NCI-H187 (cell line): ENCODE measurements at places on chromosomes 3 and 15.

DNA sequence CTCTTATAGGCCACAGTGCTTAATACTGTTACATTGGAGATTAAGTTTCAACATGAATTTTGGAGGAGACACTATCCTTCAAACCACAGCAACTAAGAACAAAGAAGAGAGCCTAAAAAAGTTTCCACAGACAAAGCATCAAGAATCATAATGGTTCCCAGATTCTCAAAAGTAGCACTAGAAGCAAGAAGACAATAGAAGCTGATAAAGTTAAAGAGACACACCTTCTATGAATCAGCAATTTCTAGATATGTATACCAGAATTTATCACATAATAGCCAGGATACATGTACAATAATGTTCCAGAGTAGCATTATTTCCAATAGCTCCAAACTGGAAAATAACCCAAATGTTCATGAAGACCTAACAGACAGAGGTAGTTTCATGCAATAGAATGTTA lies 12.2 kb downstream of the NKIRAS1 start:
- DNase-seq, result no peak

DNA sequence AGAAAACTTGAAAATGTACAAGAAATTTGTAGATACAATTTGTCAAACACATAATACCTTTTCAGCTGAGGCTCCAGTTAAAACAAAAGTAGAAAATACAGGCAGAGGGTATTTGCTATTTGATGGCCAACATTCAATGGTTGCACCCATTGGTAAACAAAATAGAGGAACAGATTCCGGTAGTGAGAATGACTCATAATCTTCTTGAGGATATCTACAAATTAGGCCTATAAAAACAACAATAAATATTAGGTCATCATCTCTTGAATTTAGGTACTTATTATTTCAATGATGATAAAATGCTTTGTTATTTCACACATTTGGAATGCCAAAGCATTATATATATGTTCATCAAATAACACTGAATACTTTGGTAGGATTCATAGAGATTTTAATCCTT lies 53.4 kb downstream of the DENND4A start:
- no peak for DNase-seq

DNA sequence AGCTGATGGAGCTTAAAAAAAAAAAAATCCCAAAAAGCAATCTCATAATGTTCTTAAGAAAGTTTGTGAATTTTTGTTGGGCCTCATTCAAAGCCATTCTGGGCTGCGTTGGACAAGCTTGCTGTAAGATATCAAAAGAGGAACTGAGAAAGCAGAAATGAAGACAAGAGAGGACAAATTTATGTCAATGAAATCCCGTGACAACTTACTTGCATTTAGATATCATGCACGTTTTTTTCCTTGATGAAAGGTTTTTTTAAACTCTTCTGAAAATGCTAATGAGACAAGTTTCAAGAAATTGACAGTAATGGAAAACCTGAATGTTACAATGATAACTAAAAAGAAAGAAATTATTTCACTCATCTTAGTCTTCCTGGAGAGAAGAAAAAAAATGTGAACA lies 662.9 kb downstream of the SQOR start:
- no peak for DNase-seq

- no peak for DNase-seq
Measured at GRCh38 chr3:158882445-158882844, 80.6 kb downstream of the MFSD1 start.
